ENCODE measurements at places on chromosomes 3 and 15.

DNA sequence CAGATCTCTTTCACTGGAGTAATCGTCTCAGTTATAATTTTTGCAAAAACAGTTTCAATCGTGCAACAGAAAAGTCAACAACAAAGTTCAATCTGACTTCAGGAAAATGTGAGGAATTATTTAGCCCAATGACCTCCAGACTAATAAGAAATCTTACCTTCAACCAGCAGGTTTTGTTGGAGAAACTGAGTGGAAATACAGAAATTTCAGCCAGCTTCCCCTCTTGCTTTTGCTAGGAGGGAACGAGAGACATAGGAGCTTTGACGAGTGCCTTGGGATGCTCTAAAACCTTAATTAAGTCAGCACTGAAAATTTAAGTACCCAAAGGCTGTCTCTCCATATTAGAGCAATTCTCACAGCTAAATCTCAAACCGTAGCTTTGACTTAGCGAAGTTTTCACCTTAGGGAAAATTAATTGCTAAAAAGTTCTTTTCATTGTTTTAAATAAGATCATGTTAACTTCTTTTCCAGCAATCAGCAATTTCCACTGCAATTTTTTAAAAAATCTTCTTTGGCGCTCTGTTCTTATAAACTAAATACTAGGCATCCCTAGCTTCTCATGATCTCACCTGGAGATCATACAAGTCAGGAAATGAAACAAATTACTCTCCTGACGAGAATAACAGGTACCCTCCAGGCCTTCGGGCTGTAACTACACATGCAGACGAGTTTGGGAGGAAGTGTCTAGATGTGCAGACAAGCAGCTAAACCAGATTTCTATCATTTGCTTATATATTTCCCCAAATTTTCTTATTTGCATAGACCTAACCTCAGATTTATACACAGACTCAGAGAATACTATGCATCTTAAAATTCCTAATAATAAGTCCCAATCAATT is 250.2 kb downstream of the FAM43A start:
- no peak for DNase-seq

GRCh38 chr3:7734456-7734855 is 767.2 kb upstream of the LMCD1 start:
- DNase-seq = no peak

- no peak for DNase-seq
Observed at GRCh38 chr3:133939463-133939835, 43.8 kb upstream of the RAB6B start.

DNA sequence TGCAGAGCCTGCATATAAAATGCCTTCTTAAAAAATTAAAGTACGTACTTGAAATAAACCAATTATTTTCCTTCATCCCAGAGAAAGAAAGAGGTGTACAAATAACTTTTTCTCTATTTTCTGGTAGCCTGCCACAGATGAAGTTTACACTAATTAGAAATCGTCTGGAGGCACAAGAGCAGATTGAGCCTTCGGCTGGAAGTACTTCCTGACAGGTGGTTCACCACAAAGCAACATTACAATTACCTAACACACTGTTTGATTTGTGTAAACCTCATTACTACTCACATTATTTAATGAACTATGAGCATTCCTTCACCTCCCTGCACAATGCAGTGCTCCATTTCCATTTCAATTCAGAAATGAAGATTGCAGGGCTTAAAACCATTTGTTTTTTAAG is 856.1 kb downstream of the SI start:
- DNase-seq = no peak

GRCh38 chr3:74844428-74844827 is 230.0 kb upstream of the CNTN3 start:
- no peak for DNase-seq

GRCh38 chr15:61032600-61033286 is 196.4 kb downstream of the RORA start:
- no peak for DNase-seq

DNA sequence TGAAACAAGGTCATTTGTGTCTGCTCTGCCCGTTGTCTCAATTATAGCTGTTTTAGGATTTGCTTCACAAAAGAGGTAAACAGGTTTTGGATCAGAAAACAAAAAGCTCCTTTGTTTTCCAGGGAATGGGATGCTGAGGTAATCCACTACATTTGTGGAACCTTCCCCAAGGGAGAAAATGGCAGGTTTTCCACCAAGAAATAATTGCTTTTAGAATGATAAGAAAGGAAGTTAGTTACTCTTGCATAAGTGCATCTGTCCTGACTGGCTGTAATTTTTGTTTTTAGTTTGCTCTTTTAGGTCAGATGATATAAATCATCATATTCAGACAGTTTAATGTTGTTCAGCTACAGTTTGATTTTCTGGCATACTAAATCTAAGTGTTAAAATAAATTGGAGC is 198.5 kb upstream of the COL8A1 start:
- no peak for DNase-seq

GRCh38 chr3:134462331-134462941 is 23.3 kb downstream of the ANAPC13 start:
- DNase-seq = no peak

DNA sequence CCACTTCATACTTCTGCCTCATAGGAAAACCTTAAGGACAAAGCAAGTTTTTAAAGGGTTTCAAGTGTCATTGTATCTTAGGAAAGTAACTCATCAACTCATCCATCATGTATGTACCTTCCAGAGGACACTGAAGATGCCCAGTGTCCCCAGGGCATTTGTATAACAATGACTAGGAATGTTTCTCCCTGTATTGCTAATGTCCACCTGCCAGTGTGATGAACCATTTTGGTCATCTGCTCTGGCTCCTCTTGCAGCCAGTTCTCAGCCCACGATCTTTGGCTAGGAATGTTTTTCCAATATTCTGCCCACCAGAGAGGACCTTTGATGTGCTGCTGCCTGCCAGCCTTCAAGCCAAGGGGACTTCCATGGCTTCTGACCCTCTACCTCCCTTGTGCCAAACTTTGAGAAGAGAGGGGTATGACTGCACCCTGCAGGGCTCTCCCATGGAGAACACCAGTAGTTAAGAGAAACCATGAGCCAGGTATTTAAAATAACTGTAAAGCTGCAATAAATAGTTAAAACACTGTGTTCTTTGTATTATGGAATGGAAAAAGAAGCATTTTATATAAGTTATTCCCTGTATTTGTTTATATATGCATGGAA is 11.4 kb downstream of the LMOD3 start:
- no peak for DNase-seq

- no peak for DNase-seq
Observed at GRCh38 chr3:127071597-127072001, 88.7 kb downstream of the PLXNA1 start.

GRCh38 chr15:51111061-51111460 is 16.4 kb upstream of the TNFAIP8L3 start:
- no peak for DNase-seq

DNA sequence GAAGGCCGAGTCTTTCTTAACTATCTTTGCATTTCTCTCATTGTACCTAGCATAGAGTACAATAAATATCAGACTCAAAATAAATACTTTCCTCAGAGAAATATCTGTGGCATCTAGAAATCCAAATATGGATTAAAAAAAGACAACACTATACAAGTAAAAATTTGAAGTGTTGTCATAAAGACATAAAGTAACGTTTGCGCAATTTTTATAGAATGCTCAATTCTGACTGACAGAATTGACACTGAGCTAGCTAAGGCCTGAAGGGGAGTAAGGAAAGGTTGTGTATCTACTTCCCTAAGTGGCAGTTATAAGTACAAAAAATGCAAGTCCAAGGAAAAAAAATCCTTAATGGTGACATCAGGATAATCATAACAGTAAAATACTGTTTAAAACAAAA is 1.1 kb downstream of the SEC11A start:
- no peak for DNase-seq

DNA sequence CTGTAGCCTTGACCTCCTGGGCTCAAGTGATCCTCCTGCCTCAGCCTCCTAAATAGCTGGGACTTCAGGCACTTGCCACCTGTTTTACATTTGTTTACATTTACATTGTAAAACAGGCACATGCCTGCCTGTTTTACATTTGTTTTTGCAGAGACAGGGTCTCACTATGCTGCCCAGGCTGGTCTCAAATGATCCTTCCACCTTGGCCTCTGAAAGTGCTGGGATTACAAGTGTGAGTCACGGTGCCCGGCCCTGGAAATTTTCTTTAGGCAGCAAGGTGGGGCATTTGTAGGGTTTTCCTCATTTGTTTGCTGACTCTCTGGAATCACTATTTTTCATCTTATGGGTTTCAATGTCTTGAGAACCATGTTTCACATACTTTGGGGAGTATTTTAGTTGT is 25.0 kb downstream of the PIF1 start:
- no peak for DNase-seq

DNA sequence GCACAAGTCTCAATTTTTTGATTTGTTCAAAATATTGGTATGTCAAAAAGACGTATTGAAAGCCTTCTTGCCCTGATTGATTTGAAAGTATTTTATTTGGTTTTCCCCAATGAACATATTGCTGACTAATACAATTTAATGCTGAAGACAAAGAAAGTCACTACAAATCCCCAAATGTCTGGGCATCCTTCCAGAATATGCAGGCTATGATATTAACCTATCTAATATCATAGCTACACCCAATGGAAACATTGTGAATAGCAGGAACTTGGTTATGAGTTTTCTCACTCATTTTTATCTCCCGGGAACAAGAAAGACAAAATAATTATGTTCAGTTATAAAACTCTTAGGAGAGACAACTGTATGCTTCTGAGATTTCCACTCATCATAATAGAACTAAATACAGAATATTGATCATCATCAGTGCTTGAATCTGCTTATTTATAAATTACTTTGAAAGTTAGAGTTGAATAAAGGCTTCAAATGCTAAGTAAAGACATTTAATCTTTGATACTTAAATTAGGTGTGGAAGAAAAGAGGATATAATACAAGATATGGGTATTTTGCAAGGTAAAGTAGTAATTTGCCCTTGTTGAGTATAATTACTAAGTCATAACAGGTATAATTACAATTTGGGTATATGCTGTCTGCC is 483.9 kb downstream of the RBMS3 start:
- no peak for DNase-seq

DNA sequence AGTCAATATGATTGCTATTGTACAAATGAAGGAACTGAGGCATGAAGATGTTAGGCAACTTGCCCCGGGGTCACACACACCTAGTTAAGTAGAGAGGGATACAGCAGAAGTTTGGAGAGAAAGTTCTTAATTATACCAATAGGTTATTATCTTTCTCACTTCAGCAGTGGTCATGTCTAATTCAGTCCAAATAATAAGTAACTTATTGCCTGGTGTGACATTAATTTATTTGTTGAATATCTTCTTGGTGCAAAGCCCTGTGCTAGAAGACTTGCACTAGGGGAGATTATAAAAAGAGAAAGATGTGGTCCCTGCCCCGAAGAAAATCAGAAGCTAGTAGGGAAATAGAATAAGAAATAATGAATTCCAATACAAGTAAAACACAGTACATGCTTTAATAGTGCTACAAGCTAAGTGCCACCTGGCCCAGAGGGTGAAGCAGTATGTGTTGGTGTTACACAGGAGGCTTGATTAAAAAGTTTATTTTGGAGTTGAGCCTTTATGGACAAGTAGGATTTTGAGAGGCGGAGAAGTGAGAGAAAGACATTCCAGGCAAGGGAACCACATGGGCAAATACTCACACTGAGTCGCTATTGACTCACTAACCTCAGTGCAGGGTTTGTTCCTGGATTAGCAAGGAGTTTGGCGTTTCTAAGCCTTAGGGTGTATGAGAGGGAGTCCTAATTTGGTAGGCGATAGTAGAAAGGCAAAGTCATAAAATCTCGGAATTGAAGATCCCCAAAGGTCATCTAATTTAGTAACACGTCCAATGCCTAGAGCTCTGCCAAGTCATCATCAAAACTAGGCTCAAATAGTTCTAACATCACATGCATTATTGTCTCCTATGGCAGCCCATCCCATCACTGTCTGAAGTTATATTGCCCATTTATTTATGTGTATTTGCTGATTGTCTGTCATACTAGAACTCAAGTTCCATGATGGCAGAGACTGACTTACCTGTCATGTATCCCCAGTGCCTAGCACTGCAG is 19.2 kb upstream of the GSK3B start:
- DNase-seq = no peak

GRCh38 chr3:149384911-149385321 is 7.5 kb upstream of the TM4SF1 start:
- DNase-seq = no peak

DNA sequence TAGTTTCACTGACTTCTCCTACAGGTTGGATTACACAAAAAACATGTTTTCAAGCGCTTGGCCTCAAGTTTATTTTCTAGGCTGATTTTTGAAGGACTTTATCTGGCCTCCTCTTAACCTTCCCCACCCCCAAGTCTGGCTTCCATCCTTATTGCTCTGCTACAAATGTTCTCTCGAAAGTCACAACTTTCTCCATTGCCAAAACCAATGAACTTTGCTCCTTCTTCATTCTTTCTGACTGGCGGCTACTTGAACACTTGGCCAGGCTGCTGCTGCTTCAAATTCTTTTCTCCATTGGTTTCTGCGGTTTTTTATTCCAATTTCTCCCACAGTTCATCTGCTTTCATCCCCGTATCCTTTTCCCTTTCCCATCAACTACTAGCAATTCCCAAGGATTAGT is 106.6 kb downstream of the TOP2B start:
- DNase-seq = no peak

DNA sequence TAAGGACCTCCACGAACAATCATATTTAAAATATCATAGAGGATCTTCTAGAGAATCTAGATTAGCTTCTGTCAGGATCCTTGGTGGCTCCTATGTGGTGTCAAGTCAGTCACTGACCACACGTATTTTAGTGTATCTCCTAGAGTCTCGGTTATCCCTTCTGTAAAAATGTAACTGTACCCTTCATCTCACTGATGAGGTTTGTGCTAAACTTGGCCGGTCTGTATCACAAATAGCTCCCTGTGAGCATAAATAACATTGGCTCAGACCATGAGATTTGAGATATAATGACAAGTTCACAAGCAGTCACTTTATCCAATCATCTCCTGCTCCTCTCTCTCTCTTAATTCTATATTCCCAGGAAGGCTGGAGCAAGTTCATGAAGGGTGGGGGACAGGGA is 93.6 kb upstream of the ARL6 start:
- DNase-seq = no peak

DNA sequence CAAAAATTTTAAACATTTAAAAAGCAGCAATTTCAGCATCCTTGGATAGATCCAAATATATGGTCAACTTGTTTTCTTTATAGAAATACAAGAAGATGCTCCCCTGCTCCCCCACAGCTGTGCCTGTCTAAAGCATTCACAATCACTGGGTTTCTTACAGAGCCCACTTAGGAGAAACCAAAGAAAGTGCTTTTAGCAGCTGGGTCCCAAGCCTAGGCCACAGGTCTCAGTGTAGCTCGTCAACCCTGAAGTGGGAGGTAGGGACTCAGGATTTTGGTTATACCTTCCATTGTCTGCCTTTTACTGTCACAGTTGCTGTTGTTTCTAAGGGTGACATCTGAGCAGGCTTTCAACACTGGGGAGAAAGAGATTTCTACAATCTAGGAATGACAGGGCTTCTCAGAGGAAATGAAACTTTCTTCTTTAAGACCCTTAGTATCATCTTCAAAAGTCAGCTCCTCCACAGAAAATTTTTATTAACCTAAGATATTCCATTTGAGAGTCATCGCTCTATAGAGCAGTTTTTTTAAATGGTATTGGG is 199.3 kb upstream of the CMC1 start:
- DNase-seq = no peak
